Kasumi-1 (cell line): ENCODE measurements at places on chromosomes 1 and 21.

GRCh38 chr1:70331962-70332361 is 22.6 kb downstream of the ANKRD13C start:
- no peak for DNase-seq

GRCh38 chr1:110728388-110729001 is 53.8 kb upstream of the KCNA3 start:
- no peak for DNase-seq

- no peak for DNase-seq
Measured at GRCh38 chr1:171654942-171655745, 2.7 kb upstream of the MYOC start.

- DNase-seq, result no peak
Measured at GRCh38 chr1:42837709-42838108, 8.7 kb upstream of the ZNF691 start.
